Kidney capillary endothelial cell (primary cell): ENCODE measurements at places on chromosomes 2 and 18.

GRCh38 chr2:181515719-181516118, 58.5 kb downstream of the ITGA4 start:
- no peak for DNase-seq

DNA sequence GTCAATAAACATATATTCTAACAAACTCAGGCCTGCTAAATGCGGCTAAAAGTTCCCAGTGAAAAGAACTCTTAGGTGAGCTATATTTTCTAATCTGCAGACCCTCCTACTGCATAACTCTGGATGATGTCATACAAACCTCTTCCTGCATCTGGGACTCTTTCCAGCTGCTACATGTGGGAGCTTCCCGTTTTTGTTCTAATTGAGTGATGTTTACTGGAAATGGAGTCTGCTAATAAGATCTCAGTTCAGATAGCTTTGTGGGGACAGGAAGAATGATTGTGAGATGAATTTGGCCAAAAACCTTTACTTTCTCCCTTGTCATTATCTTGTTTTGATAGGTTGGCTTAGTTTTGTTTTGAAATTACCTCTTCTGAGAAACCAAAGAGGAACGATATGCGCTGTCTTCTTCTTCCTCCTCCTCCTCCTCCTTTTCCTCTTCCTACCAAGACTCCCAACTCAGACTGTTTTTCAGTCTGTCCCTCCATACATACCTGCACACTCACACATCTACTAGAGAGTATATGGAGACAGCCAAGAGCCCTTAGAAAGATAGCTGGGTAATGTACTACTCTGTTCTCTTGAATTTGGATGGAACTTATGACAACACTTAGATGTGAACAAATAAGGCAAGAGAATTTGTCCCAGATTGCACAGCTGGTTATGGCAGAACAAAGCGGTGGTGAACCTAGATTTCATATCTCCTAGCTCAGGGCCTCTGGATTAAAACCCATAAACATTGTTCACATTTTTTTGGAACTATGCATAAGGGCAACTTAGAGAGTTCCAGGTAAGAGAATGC, 39.8 kb upstream of the AAK1 start:
- peak; percentile 76 for DNase-seq

- no peak for DNase-seq
Observed at GRCh38 chr2:116754381-116755101, 1060.0 kb upstream of the DDX18 start.

- no peak for DNase-seq
Observed at GRCh38 chr2:11701751-11702301, 31.8 kb upstream of the NTSR2 start.

GRCh38 chr18:44887227-44887631, 206.5 kb downstream of the SETBP1 start:
- no peak for DNase-seq

DNA sequence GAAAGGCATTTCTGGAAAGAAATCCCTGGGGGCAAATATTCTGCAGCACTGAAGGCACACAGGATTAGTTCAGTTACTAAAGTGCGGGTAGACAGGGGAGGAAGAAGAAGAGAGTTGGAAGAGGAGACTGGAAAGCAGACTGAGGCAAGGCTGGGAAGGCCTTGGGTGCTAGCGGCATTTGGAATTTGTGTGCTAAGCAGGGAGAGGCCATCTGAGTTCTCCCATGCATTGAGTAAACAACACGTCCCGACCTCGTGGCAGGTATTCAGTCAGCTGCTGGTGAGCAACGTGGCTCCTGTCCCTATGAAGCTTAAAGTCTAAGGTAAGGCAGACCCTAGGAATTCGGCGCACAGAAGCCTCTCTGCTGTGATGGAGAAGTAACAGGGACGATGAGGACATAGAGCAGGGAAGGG, 30.7 kb downstream of the ATP8B1 start:
- no peak for DNase-seq
